Suprapubic skin (tissue), 4 donors: ENCODE measurements at places on chromosomes 11 and 22.
A peak's percentile ranks its signal among the peaks of the same experiment; 100 is the strongest.

DNA sequence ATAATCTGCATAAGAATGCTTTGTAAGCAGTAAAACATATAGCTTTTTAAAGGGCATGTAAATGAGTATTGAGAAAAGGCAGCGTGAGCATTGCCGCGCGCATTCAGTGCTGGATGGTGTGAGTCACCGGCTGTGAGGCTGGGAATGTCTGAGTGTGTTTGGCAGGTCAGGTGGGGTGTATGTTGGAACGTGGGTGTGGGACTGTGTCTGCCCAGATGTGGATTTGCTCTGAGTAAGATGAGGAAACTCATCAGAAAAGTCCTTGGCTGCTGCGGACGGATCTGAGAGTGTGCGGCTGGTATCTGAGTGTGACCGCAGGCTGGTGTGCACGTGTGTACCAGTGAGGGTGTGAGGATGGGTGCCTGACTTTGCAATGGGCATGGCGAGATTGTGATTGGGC, 66.2 kb upstream of the NECTIN1 start:
- no peak overlapping the region for H3K27ac ChIP-seq
- peaks cover 30% of the 10 kb centered on the region for H3K4me1 ChIP-seq
- DNase-seq: no peak
- peaks cover 5% of the 10 kb centered on the region for H3K27me3 ChIP-seq
- no peak overlapping the region for H3K4me3 ChIP-seq

- no peak overlapping the region for H3K4me3 ChIP-seq
- H3K36me3 ChIP-seq: no peaks in the 10 kb centered on the region
- H3K4me1 ChIP-seq: no peaks in the 10 kb centered on the region
- DNase-seq: no peak
Observed at GRCh38 chr11:20289732-20290131, 73.8 kb upstream of the HTATIP2 start.

- no peaks in the 10 kb centered on the region for H3K36me3 ChIP-seq
- H3K4me1 ChIP-seq: no peaks in the 10 kb centered on the region
- H3K4me3 ChIP-seq: no peak overlapping the region
- H3K27ac ChIP-seq: no peak overlapping the region
- no peak for DNase-seq
Observed at GRCh38 chr11:22690871-22691270, 24.5 kb downstream of the GAS2 start.

DNA sequence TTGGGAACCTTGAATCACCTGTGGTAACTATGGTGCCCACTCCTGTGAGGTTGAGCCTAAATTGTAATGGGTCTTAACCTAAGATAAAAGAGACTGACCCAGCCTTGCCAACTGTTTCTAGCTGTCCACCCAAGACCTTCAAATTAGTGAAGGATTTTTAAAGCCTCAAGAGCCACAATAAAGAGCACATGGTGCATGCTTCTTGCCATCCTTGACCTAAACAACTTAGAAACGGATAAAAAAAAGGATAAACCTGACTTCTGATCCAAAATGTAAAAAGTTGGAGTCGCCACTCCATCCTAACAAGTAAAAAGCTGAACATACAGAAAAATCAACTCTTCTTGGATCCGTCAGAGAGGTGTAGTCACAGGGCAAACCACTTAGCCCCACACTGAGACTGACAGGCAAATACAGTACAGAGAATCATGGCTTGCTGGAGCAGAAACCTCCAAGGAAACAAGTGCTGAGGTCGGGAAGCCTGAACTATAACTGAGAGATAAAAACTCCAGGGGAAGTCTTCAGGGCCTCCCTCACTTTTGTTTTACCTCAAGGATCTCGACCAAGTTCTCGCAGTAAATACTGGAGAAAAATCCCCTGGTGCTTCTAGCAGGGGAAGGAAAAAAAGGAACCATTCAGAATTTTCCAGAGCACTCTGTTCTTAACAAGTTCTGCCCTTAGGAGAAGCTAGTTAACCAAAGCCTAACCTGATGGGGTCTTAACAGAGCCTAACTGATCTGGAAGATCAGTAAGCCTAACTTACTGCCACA, 16.3 kb downstream of the ENTHD1 start:
- H3K27me3 ChIP-seq: peaks cover 2% of the 10 kb centered on the region
- H3K4me3 ChIP-seq: no peak overlapping the region
- DNase-seq: no peak
- H3K4me1 ChIP-seq: no peaks in the 10 kb centered on the region
- H3K36me3 ChIP-seq: no peaks in the 10 kb centered on the region
- H3K27ac ChIP-seq: no peak overlapping the region

- no peaks in the 10 kb centered on the region for H3K36me3 ChIP-seq
- no peak overlapping the region for H3K4me3 ChIP-seq
- no peak for DNase-seq
Observed at GRCh38 chr11:21475276-21475675, 717.6 kb upstream of the ANO5 start.

- peaks cover 11% of the 10 kb centered on the region for H3K27me3 ChIP-seq
- H3K36me3 ChIP-seq: no peaks in the 10 kb centered on the region
- no peak for DNase-seq
- H3K4me3 ChIP-seq: no peak overlapping the region
Observed at GRCh38 chr22:46504584-46504983, 32.8 kb downstream of the CELSR1 start.

DNA sequence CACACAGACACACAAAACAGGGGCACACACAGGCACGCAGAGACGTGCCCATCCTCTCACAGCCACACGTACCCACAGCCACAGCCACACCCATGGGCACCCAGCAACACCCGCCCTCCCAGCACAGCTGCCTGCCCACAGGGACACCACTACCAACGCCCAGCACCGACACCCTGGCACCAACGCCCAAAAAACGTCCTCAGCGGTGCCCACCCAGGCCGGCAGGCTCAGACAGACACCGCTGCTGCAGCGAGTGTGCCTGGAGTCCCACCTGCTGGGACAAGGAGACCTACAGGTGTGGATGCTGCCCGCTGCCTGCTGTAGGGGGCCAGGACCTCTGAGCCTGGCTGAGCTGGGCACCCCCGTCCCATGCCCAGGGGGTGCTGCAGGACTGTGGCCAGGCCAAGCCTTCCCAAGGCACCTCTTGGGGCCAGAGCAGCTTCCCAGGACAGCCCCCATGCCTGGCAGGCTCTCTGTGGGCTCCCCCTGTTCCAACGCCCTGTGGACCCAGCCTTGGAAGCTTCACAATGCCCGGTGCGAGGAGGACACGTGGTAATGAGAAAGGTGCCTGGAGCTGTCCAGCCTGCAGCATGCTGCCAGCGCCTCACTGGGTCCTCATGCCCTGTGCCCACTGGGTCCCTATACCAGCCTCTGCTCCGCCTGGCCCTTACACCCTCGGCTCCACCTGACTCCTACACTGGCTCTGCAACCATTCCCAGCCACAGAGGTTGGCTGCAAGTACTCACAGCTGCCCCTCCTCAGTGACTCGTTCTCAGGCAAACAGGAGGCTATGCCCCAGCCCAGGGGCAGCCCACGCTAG, 45.8 kb upstream of the TH start:
- H3K4me3 ChIP-seq: no peak overlapping the region
- H3K27ac ChIP-seq: no peak overlapping the region
- peaks cover 15% of the 10 kb centered on the region for H3K4me1 ChIP-seq
- H3K27me3 ChIP-seq: peaks cover 12% of the 10 kb centered on the region

DNA sequence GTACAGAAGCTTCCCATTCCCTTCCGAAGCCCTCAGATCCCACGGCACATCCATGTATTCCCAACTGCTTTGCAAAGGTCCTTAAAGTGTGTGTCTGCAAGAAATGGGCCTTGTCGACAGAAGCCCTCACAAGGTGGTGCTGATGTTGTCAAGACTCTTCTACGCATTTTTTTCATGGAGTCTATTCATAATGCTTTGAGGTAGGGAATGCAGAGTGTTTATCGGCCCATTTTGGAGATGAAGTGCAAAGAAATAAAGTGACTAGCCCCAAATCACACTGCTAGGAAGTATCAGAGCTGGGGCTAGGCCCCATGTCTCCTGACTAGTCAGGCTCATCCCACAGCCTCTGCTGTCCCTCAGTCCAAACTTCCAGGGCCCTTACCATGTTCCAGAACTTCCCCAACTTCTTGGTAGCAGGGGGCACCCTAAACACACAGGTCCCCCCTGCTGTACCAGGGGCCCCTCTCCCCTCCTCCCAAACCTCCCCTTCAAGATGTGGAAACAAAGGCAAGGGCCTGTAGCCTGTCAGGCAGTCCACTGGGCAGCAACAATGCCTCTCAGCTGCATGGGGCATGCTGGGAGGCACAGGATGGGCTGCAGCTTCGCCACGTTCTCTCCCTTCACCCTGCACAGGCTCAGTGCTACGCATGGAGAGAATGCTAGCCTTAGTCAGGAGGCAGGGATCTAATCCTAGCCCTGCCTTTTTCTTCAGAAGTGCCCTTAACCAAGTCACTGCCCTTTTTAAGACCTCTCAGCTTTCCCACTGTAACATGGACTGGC, 7.8 kb downstream of the IL18BP start:
- no peaks in the 10 kb centered on the region for H3K27me3 ChIP-seq
- no peak overlapping the region for H3K4me3 ChIP-seq
- peaks cover 5% of the 10 kb centered on the region for H3K4me1 ChIP-seq
- no peak for DNase-seq
- H3K27ac ChIP-seq: no peak overlapping the region
- peaks cover 100% of the 10 kb centered on the region for H3K36me3 ChIP-seq

DNA sequence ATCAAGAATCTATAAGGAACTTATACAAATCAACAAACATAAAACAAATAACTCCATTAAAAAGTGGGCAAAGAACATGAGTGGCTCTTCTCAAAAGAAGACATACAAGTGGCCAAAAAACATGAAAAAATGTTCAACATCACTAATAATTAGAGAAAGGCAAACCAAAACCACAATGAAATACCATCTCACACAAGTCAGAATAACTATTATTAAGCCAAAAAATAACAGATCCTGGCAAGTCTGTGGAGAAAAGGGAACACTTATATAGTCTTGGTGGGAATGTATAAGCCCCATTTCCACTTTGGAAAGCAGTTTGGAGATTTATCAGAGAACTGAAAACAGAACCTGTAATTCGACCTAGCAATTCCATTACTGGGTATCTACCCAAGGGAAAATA, 921.0 kb downstream of the KCNA4 start:
- H3K27me3 ChIP-seq: no peaks in the 10 kb centered on the region
- H3K36me3 ChIP-seq: no peaks in the 10 kb centered on the region
- no peak for DNase-seq
- H3K4me3 ChIP-seq: no peak overlapping the region
- no peak overlapping the region for H3K27ac ChIP-seq

GRCh38 chr22:47114813-47115517, 352.5 kb downstream of the TBC1D22A start:
- DNase-seq: no peak
- no peaks in the 10 kb centered on the region for H3K27me3 ChIP-seq
- peaks cover 24% of the 10 kb centered on the region for H3K36me3 ChIP-seq
- H3K4me1 ChIP-seq: peaks cover 3% of the 10 kb centered on the region
- no peak overlapping the region for H3K4me3 ChIP-seq

DNA sequence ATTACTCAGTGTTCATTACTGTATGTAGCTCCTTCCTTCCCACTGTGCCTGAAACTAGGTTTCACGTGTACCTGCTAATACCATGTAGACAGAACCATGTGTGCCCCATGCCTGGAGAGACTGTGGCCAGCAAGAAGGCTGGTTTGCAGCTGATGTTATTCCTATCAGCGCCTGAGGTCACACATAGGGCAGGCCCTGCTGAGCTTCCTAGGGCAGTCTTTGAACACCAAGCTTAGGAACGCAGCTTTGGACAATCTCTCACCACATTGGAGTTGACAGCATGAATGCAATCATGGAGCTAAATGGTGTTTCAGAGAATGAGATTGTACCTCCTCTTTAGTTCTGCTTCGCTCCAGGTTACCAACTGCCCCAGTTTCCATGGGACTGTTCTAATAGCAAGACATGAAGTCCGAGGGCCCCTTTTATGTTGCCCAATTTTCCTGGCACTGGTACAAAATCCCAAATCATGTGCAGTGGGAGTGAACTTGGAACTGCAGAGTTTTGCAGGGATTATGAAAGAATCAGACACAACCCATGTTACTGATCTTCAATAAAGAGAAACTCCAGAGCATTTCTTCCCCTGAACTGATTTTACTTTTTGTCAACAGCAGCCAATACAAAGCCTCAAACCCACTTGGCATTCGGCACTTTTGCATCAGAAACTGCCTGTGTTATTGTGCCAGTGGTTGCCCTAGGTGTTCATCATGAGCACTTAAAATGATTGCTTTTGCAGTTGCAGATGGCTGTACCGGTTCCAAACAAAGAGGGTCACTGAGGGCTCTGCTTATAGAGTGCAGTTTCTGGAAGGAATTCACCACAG, 154.2 kb upstream of the TTC12 start:
- H3K36me3 ChIP-seq: no peaks in the 10 kb centered on the region
- no peak for DNase-seq
- H3K27me3 ChIP-seq: no peaks in the 10 kb centered on the region
- H3K27ac ChIP-seq: no peak overlapping the region
- H3K4me3 ChIP-seq: no peak overlapping the region

- no peak overlapping the region for H3K4me3 ChIP-seq
- DNase-seq: no peak
- H3K27ac ChIP-seq: peak overlapping the region; percentile 84
- H3K27me3 ChIP-seq: no peaks in the 10 kb centered on the region
Observed at GRCh38 chr11:95337972-95338429, 107.0 kb upstream of the SESN3 start.

GRCh38 chr22:39937906-39938305, 22.3 kb upstream of the TMA7B start:
- peaks cover 13% of the 10 kb centered on the region for H3K27me3 ChIP-seq
- no peak overlapping the region for H3K4me3 ChIP-seq
- no peaks in the 10 kb centered on the region for H3K4me1 ChIP-seq
- no peaks in the 10 kb centered on the region for H3K36me3 ChIP-seq
- no peak for DNase-seq
- no peak overlapping the region for H3K27ac ChIP-seq

DNA sequence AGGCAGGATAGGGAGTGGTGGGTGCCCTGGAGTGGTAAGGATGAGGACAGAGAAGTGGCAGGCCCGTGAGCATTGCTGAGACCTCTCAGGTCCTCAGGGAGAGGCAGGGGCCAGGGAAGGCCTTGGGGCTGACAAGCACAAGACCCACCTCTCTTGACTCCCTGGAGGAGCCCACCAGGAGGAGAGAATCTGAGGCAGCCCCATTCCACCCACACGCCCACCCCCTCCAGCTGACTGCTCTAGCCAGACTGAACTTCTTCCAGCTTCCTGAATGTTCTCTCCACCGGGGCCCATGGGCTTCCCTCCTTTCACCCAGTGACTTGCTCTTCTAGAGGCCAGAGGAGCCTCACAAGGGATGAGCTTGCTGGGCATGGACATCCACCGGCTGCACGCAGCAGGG, 1403.0 kb downstream of the BRD1 start:
- peak; percentile 60 for DNase-seq
- H3K27me3 ChIP-seq: no peaks in the 10 kb centered on the region
- no peaks in the 10 kb centered on the region for H3K4me1 ChIP-seq
- no peaks in the 10 kb centered on the region for H3K36me3 ChIP-seq
- H3K27ac ChIP-seq: no peak overlapping the region
- H3K4me3 ChIP-seq: no peak overlapping the region

DNA sequence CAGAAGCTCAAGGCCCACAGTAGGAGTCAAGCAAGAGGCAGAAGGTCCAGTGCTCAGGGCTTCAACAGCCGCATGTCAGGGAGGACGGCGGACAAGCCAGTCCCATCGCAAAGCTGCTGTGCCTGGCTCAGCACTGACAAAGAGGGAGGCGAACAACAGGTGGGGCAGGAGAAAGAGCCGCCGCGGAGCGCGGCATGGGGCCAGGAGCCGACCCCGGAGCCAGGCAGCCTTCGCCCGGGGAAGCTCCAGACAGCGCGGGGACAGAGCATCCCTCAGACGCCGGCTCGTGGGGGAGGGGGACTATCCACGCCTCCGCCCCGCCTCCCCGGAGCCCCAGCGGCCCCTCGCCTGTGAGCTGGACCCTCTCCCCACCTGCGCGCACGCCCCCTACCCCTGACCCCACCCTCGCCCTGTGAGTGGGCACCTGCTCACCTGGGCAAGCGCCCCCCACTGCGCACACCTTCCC, 369 bp downstream of the DHCR7 start:
- peak overlapping the region; percentile 84 for H3K27ac ChIP-seq
- no peak for DNase-seq
- peak overlapping the region; percentile 51 for H3K4me3 ChIP-seq
- H3K27me3 ChIP-seq: peaks cover 4% of the 10 kb centered on the region
- H3K36me3 ChIP-seq: peaks cover 12% of the 10 kb centered on the region
